Activated CD8-positive, alpha-beta memory T cell treated with anti-CD3 and anti-CD28 coated beads for 4 hours (primary cell): ENCODE measurements at places on chromosomes 16 and 17.

DNA sequence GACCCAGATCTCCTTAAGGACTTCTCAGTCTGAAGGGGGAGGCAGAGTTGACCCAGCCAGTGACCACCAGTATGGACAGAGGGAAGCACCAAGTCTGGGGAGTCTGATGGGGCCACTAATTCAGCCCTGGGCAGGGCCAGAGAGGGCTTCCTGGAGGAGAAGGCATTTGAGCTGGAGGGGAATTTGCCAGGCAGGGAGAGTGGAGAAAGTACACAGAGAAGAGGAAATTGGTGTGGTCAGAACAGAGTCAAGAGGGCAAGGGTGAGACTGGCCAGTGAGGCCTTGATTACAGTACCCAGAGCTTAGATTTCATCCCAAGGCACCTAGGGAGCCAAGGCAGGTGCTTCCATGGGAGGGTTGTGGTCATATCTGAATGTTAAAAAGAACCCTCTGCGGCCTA lies 36.3 kb downstream of the MYO15A start:
- no peak for DNase-seq

GRCh38 chr17:64783031-64783461 lies 120.9 kb upstream of the SMURF2 start:
- DNase-seq, result no peak

DNA sequence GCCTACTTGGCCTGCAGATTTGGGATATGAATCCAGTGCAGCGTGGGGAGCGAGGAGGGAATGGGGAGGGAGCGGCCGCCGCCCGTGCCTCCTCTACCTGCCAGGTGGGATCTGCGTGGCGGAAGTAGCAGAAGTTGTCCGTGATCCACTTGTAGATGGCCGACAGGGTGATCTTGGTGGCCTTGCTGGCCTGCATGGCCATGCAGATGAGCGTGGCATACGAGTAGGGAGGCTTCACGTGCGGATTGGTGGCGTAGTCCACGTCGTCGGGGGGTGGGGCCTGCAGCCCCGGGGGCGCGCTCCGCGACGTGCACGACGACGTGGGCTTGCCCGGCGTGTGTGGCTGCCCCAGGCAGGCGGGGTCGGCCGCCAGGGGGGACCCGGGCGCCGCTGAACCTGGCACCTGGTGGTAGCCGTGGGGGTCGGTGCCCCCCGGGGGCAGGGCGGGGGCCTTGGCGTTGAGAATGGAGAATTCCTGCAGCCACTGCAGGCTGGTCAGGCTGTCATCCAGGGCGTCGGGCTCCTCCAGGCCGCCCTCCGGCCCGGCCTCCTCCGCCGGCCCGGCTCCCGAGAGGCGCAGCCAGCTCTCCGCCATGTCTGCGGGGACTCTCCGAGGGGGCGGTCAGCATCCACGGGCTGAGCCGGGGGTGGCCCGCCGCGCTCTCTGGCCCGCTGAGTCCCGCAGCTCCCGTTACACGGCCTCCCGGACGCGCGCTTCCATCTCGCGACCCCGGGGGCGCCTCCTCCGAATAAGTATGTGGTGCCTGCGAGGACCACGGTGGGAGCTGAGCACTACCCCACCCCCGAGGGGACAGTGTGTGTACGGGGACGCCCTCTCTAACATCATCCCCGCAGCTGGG lies 1.0 kb downstream of the FOXJ1 start:
- DNase-seq, result peak; percentile 31

- no peak for DNase-seq
These were observed 222.9 kb upstream of the ASIC2 start for GRCh38 chr17:33515974-33516373.

DNA sequence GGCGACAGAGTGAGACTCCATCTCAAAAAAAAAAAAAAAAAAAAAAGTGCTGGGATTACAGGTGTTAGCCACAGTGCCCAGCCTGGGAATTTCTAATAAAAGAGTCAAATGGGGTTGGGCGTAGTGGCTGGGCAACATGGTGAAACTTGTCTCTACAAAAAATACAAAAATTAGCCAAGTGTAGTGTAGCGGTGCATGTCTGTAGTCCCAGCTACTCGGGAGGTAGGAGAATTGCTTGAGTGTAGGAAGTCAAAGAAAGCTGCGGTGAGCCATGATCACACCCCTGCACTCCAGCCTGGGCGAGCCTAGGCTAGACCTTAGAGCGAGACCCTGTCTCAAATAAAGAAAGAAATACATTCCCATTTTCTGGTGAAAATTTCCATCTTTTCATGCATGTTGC lies 2.4 kb upstream of the UTS2R start:
- DNase-seq, result no peak

DNA sequence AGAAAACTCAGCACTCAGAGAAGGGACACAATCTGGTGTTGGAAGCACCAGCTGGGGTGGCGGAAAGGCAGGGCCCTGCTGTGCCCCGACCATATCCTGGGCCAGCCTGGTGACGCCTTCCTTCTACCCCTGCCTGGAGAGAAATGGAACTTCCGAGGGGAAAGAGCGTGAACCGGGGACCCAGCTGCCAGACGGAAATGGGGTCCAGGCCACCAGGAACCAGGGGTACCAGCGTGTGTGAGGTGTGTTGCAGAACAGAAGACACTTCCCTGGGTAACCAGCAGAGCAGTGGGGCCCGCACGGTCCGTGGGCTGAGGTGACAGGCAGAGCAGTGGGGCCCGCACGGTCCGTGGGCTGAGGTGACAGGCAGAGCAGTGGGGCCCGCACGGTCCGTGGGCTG lies 6.8 kb downstream of the RAB40B start:
- no peak for DNase-seq

DNA sequence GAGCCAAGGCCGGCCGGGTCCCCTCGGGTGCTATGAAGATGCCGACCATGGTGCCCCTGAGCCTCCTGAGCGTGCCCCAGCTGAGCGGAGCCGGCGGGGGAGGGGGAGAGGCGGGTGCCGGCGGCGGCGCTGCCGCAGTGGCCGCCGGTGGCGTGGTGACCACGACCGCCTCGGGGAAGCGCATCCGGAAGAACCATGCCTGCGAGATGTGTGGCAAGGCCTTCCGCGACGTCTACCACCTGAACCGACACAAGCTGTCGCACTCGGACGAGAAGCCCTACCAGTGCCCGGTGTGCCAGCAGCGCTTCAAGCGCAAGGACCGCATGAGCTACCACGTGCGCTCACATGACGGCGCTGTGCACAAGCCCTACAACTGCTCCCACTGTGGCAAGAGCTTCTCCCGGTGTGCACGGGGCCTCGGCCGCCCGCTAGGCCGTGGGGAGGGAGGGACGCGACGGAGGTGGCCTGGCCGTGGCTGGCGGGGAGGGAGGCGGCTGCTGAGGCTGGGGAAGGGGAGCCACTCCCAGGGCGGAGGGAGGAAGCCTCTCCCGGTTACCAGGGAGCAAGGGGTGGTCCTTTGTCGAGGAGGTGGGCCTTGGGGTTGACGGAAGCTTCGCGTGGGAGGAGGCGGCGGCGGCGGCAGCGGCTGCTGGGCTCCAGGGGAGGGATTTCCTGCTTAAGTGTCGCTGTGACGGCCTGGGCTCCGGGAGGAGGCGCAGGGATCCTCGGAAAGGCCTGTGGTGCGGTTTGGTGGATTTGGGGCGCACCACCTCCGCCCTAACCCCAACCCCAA lies 1.3 kb downstream of the MAZ start:
- DNase-seq, result peak; percentile 77

DNA sequence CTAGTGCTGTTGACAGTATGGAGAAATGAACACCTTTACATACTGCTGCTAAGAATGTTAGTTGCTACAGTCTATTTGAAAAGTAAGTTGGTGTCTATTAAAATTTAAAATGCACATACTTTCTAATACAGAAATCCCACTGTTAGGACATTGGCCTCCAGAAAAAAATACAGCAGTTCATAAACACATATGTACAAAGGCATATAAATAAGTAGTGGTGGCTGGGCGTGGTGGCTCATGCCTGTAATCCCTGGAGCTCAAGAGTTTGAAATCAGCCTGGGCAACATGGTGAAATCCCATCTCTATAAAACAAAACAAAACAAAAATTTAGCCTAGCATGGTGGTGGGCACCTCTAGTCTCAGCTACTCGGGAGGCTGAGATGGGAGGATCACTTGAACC lies 13.1 kb downstream of the DCAF7 start:
- no peak for DNase-seq

DNA sequence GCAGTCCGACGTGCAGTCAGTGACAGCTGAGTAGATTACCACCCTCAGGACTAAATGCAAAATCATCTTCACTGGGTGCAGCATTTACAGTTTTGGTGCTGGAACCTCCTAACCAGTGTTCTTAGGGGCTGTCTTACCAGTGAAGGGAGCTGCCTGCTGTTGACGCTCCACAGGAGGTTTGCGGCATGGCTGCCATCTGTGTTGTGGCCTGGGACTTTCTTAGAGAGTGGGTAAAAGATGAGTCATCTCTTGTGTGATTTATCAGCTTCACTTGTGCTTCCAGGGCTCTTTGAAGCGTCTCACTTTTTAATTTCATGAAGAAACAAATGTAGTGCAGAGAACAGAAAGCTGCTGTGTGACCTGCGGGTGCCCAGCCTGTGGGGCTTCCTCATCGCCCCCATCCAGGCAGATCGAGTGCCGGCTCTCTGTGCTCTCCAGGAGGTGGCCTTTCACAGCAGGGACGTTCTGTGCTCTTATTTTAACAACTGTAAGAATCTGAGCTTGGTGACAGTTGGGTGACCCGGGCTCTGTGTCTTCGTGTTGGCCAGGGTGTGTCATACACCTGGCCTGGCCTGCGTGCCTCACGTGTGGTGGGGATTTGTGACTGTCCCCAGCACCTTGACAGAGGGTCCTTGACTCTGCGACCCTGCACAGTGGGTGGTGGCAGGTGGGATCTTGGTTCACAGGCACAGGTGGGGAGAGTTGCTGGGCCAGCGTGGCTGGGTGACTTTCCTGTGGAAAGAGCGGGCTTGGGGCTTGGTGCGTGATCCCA lies 24.3 kb upstream of the ZNF750 start:
- DNase-seq, result peak; percentile 65
